ENCODE measurements at places on chromosomes 7 and 10.

- DNase-seq, result no peak
Observed at GRCh38 chr10:133104068-133104962, 16.6 kb downstream of the ADGRA1 start.

DNA sequence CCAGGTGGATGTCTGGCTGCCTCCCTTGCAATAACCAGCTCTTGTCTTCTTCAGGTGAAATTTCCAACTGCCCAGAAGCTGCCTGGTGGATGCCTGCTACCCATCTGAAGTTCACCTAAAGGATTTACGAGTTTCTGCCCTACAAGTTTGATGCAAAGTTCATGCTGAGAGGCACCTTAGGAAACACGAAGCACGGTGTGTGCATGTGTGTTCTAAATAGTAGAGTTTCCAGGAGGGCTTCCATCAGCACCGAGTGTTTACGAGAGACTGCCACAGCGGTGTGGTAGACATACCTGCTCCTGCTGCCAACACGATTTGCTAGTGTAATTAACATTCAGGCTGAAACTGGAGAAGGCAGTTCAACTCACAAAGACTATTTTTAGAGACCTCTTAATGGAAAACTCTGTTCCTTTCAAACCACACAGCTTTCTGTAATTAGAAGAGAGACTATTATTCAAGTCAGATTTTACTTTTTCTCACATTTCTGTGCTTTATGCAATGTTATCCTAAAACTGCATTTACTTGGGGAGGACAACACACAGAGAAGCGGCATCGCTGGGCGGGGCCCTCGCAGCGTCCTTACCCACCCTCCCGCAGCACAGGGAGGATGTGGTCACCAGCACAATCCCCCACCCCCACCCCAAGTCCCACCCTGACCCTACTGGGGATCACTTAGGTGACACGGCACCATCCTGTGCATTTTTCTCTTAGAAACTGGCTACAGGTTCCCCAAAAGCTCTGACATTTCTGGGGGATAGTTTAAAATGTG lies 15.5 kb upstream of the CPXM2 start:
- no peak for DNase-seq

- no peak for DNase-seq
Observed at GRCh38 chr10:127153181-127153580, 43.2 kb downstream of the INSYN2A start.

- DNase-seq, result no peak
Observed at GRCh38 chr7:12578930-12579640, 8.6 kb downstream of the SCIN start.

GRCh38 chr7:82633592-82633991 lies 190.0 kb upstream of the CACNA2D1 start:
- DNase-seq, result no peak

- DNase-seq, result peak; percentile 21
Observed at GRCh38 chr7:6172910-6173295, 99.5 kb downstream of the CYTH3 start.

DNA sequence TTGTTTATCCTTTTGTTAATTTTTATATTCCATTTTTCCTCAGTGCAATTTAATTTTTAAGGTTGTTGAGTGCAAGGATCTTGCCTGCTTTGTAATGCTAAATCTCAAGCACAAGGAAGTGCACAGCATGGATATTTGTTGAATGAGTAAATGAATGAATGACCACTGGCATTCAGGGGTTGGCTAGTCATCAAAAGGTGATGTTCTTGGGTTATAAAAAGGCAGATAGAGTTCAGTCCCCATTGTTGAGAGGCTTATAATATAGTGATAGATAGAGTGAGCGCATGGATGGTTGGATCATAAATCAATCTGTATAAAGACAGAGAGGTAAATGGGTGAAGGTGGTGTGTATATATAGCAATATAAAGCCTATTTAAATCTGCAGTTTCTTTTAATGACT lies 193.2 kb upstream of the KLF6 start:
- no peak for DNase-seq

GRCh38 chr10:97701438-97702069 lies 12.0 kb upstream of the MARVELD1 start:
- DNase-seq, result peak; percentile 62

- peak; percentile 9 for DNase-seq
Observed at GRCh38 chr7:79272066-79272669, 181.3 kb downstream of the MAGI2 start.

- no peak for DNase-seq
Observed at GRCh38 chr10:6702030-6702429, 122.0 kb upstream of the PRKCQ start.

Measured in hippocampal formation (tissue), 2 donors.